ENCODE measurements at places on chromosomes 5 and 9. TPM values are rescaled to one million over a fixed set of nuclear protein-coding genes. Genes with fewer than 3 reads are reported as not detected.

GRCh38 chr5:137880313-137880712, 8.9 kb upstream of the PKD2L2 start:
- DNase-seq = no peak

DNA sequence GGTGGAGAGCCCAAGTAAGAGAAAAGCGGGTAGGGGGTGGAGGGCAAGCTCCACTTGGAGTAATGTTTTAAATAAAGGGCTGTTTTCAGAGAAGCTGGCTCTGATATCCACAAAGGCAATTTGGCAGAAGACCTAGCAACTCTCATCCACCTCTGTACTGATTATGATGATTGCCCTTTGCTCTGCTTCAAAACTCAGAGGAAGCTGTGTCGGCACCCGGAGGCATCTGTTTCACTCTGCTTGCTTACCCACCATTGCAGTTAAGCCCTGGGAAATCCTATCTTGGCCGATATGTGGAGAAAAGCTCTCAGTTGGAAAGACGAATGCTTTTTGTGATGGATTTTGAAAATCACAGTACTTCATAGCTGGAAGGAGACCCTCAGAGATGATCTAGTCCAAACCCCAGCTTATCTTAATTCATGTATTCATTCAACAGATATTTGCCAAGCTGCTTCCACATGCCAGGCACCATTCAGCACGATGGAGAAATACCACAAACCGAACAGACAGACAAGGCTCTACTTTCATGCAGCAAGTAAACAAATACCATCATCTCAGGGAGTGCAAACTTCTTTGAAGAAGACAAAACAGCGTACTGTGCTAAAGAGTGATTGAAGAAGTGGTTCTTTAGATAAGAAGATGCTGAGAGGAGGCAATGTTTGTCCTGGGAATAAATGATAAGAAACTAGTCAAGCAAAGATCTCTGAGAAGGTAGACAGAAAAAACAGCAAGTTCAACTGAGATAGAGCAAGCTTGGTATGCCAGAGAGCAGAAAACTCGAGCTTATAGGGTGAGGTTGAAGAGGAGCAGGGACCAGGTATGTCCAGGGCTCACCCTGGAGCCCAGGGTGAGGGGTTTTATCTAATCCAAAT, 140.4 kb upstream of the SPDL1 start:
- DNase-seq = no peak

Gene UBAP2
- 26.8 TPM for total RNA-seq

DNA sequence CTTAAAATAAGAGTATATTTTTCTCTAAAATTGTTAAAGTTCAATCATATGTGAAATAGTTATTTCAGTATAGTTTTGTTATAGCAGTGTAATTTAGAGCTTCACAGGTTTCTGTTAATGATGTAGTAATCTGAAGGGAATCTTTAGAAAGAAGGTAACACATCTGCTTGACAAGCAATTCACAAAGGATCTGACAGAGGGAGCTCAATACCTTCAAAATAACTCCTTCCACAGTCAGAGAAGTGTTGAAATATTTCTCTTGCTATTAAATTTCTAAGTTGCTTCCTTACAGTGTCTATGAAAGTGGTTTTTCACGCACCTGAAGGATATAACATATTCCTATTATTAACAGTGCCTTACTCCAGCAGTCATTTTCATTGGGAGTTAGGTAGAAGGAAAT, 44.9 kb downstream of the SLC25A51 start:
- no peak for DNase-seq

DNA sequence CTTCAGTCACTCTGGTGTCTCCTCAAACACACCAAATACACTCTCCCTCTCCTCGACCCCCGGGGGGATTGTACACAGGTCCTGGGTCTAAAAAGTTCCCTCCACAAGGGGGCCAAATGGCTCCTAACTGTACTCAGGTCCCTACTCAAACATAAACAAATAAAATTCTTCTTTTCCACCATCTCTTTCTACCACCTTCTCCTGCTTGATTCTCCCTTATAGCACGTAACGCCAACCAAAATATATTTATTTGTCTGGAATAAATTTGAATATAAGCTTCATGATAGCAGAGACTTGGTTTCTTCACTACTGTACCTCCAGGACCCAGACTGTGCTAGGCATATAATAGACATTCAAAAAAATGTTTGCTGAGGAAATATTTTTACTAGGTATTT, 21.4 kb downstream of the ZNF608 start:
- DNase-seq = no peak

Gene IFNA2
- total RNA-seq = not detected

Gene CER1
- not detected for total RNA-seq

DNA sequence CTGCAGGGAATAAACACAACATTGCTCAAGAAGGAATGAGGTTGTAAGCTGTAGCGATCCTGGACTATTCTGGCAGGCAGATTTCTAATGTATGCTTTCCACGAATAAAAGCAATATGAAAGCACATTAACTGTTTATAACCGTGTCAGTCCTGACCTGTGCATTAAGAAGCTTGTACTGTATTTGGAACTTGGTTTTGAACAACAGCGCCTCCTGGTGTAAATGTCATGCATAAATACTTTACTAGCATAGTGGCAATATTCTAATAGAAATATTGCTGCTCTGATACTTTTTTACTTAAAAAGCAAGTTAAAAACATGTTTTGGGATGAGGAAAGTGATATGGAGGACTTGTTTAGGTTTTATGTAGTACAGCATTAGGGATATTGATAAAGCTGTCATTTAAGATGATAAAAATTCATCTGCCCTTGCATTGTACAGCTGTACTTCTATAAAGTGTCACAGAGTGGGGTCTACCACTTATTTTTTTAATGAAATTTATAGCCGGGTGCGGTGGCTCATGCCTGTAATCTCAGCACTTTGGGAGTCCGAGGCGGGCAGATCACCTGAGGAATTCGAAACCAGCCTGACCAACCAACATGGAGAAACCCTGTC, 70.7 kb upstream of the GNE start:
- no peak for DNase-seq

Gene WNT8A
- not detected for total RNA-seq

DNA sequence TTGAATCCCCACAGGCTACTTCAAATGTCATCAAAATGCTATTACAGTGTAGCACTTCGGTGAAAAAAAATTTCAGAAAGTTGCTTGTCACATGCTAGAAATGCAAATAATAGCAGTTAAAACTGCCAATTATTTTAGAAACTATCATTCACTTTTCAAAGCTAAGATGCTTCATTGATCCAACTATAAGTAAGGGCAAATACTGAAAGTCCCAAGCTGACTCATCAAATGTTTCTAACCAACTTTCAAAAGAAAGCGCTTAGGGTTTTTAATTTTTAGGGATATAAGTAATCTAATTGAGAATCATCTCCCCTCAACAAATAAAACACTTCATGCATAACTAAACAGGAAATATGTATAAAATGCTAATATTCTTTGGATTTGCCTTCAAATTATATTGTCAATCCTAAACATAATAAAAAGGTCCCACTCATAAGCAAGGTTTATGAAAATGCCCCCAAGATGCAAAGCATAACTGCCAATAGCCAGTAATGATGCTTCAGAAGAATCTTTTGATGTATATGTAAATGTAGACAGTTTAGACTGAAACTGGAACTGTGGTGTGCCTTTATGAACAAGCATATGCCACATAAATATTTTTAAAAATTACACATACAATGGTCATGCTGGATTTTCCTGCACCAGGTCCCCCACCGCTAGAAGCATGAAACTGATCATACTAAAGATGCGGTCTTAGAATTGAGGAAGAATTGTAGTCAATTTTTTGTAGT, 12.2 kb downstream of the ACTL7A start:
- DNase-seq = no peak

DNA sequence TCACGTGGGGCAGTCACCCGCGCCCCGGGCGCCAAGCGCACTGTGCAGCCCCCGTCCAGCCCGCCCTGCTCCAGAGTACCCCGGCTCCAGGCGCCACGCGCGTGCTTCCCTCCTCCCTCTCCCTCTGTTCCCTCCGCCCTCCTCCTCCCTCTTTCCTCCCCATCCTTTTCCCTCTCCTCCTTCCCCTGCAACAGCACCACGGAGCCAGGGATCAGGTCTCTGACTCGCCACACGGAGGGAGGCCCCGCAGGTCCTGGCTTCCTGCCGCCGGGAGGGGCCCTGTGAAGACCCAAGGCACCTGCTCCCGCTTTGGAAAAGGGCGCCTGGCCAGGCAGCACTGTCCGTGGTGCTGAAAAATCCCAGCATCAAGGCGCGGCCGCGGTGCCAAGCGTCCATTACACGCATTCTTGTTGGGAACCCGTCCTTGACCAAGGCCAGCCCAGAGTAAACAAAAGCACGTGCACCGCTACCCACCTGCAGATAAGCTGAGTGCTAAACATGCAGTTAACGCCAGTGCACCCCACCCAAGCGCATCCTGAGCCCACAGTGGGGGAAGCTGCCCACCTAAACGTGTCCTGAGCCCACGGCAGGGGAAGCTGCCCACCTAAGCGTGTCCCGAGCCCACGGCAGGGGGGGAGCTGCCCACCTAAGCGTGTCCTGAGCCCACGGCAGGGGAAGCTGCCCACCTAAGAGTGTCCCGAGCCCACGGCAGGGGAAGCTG, 21.7 kb downstream of the SLC6A18 start:
- peak; percentile 64 for DNase-seq

DNA sequence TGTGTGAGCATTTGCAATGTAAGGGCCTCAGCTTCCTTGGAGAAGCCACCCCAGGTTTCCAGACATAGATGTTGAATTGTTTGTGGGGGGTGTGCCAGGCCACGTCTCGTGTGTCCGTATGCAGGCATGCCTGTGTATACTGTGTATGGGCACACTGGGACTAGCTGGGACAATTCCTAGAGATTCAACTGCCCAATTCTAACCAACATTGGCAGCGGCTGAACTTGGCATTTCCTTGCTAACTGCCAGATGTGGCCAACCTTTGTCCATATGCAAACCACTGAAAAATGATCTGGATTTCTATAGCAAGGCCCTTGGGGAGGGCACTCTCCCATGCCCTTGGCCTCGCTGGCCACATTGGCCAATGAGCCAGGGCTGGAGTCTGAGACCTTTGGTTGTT, 50.3 kb downstream of the SAR1B start:
- DNase-seq = no peak

Gene CDX1
- total RNA-seq = not detected

DNA sequence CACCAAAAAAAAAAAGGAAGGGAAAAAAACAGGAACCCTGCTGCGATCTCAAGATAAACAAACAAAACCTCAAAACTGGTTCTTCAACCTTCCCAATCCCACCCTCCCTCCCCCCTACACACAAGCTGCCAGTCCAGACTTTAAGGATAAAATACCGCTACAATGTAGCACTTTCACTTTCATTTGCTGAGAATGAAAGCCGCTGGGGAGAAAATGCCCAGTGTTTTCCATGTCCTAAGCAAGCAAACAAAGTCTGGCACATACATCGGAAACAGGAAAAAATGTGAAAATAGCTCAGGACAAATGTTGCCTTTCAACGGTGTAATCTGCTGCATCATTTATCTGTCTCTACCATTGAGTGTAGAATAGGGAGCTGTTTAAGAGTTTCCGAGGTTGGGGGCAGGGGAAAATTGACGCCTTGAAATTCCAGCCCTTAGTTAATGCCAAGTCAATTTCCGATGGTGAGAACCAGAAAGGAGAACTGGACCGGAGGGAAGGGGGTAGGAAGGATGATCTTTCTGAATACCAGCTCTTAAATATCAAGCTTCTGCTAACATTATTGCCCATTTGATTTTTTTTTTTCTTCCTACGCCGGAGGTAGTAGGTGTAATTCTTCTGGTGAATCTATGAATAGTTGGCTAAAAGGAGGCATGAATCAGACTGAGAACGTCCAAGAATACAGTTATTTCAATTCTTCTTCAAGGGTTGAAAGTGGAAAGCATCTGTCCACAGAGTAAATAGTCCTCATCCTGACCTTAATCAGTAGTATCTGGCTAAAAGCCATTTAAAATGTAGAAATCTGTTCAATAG, 1.2 kb upstream of the ADAMTS6 start:
- DNase-seq = no peak

Gene ZBTB26
- 5.2 TPM for total RNA-seq

- no peak for DNase-seq
Measured at GRCh38 chr5:54861212-54861894, 124.0 kb downstream of the ESM1 start.

DNA sequence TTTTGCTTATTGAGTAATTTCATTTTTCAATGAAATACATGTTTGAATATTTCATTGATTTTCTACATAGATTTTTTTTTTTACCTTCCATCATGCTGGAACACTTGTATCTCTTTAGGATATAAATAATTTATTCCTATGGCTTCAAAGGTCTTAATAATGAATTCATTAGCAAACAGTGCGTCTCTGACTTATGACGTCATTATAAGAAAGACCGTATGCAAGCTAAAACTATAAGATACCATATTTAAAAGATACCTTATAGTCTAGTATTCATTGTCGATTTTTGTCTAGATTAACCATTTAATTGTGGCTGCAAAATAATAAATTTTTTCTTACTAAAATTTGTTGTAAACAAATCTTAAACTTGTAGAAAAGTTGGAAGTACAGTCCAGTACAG, 187.7 kb upstream of the CHD1 start:
- no peak for DNase-seq

DNA sequence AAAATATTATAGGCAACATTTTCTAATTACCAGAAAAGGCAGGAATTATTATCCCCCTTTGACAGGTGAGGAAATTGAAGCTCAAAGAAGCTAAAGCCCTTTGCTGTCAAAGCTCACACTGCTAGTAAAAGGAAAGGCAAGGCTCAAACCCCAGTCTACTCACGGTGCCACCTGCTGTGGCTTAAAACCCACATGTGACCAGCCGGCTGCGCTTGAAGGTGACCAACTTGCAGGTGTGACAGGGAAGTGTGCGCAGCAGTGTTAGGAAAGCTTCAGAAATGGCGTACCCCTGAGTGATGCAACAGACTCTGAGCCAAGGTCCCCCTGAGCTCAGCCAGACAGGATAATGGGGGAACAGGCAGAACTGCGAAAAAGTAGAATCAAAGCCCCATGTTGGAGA, 45.2 kb downstream of the PAX5 start:
- DNase-seq = no peak

GRCh38 chr9:130421154-130421801, 23.5 kb upstream of the ASS1 start:
- no peak for DNase-seq

Data from right cardiac atrium (tissue), 5 donors.